ENCODE measurements at places on chromosomes 11 and 22.

DNA sequence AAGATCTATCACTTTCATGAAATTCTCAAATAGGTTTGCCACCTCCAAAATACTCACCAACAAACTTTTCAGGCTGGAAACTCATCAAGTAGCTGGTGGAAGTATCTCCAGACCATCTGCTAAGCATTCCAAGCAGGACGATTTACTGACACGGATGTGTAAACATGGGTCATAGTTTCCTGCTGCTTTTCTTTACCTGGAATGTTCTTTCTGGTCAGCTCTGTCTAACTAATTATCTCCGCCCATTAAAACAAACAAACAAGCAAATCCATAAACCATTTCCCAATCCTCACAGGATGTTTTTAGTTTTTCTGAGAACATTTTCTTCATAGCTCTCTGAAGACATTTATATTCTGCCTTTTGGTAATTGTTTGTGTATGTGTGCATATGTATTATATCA lies 397.0 kb downstream of the METTL15 start:
- no peak for DNase-seq

DNA sequence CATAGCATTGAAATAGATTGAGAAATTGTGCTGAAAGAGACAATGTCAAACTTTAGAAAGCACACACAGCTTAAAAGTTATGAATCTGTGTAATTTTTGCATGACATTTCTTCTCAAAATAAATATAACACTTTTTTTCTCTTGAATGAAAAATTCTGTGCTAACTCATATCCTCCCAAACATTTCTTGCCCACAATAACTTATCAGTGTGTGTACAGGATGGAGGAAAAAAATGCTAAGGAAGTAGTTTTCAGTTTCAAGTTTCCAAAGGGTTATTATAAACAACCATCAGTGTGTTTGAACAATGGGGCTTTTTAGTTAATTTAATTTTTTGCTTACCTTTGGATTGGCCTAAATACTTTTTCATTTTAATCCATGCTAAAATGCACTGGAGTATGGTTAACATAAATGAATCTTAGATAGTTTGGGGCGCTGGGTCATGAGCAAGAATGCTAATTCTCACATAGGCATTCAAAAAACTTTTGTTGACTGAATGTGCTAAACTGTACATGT lies 82.9 kb upstream of the ARHGAP20 start:
- DNase-seq, result no peak

GRCh38 chr22:19061471-19062138 lies 60.6 kb downstream of the DGCR2 start:
- DNase-seq, result peak; percentile 13

DNA sequence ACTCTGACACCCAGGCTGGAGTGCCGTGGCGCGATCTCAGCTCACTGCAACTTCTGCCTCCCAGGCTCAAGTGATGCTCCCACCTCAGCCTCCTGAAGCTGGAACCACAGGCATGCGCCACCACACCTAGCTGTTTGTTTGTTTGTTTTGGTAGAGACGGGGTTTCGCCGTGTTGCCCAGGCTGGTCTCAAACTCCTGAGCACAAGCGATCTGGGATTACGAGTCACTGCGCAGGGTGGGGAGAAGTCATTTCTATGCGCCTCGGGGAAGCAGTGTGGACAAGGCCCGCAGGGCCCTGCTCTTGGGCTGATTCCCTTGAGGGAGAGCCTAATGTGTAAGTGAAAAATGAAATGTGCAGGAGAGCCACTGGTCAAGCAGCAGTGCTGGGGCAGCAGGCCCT lies 19.6 kb upstream of the SEPTIN5 start:
- no peak for DNase-seq

- DNase-seq, result no peak
These were observed 34.5 kb upstream of the TEF start for GRCh38 chr22:41347066-41347859.

DNA sequence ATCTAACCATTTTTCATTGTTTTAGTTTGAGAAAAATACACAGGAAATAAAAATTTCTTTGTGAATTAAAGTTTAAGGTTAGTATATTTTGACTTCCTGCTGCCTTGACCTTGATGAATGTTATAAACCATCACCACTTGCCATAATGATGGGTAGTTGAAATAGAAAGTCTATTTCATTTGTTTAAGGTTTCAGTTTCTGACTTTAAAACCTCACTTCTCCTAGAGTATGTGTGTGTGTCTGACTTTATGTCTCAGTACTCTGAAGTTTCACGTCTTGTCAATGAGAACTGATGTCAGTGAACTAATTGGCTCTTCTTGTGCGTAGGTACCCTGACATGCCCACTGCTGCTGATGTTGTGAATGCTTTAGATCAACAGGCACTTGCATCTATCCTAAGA lies 188.2 kb downstream of the METTL15 start:
- no peak for DNase-seq

DNA sequence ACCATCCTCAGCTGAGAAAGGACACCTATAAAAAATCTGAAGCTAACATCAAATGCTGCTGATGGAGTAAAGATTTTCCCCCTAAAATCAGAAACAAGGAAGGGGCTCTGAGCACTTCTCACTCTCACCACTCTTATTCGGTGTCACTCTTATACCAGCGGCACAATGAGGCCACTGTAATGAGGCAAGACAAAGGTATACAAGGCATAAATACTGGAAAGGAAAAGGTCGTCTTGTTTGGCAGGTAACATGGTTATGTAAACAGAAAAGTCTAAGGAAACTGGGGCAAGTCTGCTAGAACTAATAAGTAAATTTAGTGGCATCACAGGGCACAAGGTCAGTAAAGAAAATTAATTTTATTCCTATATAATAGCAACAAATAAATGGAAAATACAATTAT lies 8.1 kb upstream of the MOB2 start:
- DNase-seq, result no peak

GRCh38 chr11:6755303-6755952 lies 16.3 kb downstream of the OR2AG2 start:
- DNase-seq, result no peak

GRCh38 chr11:123630126-123630608 lies 24.3 kb downstream of the SCN3B start:
- no peak for DNase-seq

- no peak for DNase-seq
These were observed 129.9 kb downstream of the GUCY1A2 start for GRCh38 chr11:106888386-106888785.

DNA sequence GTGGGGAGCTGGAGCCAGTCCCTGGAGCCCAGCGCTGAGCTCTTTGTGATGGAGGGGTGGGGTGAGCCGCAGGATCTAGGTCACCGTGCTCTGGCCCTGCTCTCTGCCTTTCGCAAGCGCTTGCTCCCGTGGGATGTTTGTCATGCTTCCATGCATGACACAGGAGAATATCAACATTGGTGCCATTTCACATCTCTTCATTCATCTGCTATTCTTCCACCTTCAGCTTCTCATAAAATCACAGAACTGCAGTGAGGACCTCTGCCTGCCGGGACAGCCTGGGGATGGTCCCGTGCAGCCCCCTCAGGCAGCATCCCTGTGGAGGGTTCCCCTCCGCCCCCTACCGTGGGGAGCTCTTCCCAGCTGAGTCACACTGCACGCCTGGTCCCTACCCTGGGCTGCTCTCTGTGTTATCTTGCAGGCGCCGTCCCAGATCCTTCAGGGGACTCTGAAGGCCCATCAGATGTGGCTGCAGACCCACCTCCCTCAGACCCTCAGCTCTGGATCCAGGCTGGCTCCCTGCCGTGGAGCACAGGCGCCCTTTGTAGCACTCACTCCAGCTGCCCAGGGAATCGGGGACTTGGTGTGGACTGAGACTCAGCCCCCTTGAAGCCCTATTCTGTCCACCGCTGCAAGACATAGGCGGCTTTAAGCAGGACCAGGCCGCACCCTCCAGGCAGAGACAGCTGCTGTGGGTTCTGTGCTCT lies 5.1 kb upstream of the SEPTIN5 start:
- DNase-seq, result no peak

- no peak for DNase-seq
These were observed 8.6 kb downstream of the TCN1 start for GRCh38 chr11:59857439-59858434.

GRCh38 chr11:9662273-9662672 lies 1.6 kb upstream of the SWAP70 start:
- no peak for DNase-seq

- no peak for DNase-seq
These were observed 66.7 kb downstream of the HSD17B12 start for GRCh38 chr11:43747130-43747802.

DNA sequence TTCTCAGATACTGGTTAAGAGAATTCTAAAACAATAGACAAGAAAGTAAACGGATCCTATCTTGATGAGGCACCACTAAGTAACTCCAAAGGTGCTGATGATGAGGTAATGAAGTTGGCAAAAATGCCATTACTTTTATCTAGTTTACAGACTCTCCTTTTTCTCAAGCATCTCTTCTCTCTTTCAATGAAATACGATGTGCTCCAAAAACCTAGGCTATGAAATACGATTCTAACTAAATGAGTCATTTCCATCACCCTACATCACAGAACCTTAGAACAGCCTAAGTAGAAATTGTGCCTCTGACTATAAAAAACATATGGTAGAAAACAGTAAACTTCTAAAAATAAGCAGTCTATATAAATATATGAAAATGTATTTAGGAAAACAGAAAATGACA lies 58.9 kb upstream of the ARHGAP32 start:
- no peak for DNase-seq

DNA sequence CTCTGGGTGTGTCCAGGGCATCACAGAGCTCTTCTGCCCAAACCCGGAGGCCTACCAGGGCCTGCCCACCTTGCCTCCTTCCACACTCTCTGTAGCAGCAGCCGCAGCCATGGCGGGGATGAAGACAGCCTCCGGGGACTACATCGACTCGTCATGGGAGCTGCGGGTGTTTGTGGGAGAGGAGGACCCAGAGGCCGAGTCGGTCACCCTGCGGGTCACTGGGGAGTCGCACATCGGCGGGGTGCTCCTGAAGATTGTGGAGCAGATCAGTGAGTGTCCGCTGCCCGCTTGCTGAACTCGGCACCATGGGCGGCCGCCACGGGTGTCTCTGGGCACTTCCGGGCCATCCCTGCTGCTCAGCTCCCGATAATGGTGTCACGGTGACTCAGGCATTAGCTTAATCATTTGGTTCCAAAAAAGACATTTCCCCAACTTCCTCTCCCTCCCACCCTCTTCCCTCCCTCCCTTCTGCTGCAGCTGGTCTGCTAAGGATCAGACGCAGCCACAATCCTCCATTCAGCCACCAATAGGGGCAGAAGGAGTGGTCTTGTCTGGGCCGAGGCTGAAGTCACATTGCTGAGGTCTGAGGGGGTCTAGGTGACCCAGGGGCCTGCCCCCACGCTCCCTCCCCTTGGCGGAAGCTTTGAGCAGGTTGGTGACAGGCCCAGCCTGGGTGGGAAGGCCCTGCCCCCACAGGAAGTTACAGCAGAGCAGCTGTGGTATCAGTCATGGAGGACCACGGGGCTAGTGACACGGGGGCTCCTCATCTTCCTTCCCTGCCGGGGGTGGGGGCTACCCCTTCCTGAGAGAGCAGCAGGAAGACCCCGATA lies 950 bp downstream of the FERMT3 start:
- peak; percentile 93 for DNase-seq

DNA sequence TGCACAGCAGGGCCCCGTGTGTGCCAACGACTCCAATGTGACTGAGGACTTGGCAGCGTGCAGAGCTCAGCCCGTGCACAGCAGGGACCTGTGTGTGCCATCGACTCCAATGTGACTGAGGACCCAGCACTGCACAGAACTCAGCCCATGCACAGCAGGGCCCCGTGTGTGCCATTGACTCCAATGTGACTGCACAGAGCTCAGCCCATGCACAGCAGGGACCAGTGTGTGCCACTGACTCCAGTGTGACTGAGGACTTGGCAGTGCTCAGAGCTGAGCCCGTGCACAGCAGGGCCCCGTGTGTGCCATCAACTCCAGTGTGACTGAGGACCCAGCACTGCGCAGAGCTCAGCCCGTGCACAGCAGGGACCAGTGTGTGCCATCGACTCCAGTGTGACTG lies 347.8 kb upstream of the B3GAT1 start:
- DNase-seq, result no peak

DNA sequence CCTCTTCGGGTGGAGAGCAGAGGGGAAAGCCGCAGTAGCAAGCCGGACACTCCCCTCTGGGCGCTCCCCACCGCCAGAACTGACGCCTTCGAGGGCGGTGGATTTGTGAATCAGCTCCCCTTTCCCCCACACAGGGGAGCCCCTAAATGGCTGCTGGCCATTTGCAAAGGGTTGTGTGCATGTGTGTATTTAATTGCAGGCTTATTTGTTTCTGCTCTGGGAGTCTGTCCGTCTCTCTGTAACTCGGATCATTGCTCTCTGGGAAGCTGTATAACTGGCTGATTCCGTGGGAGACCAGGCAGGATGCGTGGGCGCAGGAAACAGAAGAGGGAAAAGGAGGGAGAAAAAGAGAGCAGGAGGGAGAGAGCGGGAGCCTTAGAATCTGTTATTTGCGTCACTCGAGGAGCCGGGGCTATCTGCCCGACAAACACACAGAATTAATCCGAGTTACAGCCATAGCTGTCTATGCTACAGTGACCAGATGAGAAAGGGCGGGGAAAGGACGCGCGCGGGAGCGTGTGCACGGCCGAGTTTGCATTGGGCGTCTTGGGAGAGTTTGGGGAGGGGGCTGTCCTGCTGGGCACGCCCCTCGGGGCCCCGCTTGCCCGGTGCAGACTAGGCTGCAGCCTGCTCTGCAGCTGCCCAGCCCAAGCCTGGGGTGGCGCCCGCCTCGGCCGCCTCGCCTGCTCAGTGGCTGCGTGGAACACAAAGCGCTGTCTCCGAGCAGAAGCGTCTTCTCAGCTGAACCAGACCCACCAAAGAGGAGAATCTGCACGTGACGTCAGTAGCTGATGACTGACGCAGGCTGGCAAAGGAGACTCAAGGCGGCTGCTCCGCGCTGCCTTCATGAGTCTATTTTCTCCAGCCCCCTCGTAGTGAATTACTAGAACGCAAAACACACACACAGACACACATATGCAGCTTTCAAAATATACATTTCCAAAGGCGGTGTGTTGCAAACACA lies 105.3 kb upstream of the HSD17B12 start:
- no peak for DNase-seq

- no peak for DNase-seq
These were observed 555.7 kb upstream of the ANO3 start for GRCh38 chr11:25776238-25776637.

DNA sequence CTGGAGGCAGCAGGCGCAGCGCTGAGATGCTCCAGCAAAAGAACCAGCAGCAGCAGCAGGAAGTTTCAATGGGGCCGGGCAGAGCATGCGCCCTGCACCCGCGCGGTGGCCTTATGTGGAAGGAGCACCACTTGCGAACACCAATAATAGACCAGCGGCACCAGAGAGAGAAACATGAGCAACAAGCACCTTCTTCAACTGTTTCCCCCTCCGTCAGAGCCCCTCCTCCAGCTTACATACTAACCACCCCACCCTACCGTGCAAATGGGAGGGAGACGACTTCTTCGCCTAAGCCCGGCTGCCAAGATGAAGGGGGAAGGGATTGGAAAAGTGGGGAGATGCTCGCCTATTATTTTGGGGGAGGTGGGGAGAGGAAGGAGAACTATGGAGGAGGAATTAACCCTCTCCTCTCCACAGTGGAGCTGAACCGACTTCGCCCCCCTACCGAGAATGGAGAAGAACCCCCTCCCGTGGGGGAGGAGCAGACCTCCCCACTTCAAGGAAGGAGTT lies 1.1 kb downstream of the RSF1 start:
- peak; percentile 90 for DNase-seq

GRCh38 chr11:127462065-127462344 lies 461.4 kb upstream of the KIRREL3 start:
- DNase-seq, result no peak

Measured in activated CD8-positive, alpha-beta memory T cell treated with anti-CD3 and anti-CD28 coated beads for 24 hours (primary cell).